ENCODE measurements at places on chromosomes 3 and 15.

GRCh38 chr3:62873761-62874710, 1.2 kb downstream of the CADPS start:
- peak; percentile 89 for DNase-seq

- no peak for DNase-seq
Observed at GRCh38 chr15:91917686-91918360, 64.3 kb downstream of the SLCO3A1 start.

- DNase-seq: no peak
Observed at GRCh38 chr3:12620305-12620704, 43.6 kb downstream of the RAF1 start.

DNA sequence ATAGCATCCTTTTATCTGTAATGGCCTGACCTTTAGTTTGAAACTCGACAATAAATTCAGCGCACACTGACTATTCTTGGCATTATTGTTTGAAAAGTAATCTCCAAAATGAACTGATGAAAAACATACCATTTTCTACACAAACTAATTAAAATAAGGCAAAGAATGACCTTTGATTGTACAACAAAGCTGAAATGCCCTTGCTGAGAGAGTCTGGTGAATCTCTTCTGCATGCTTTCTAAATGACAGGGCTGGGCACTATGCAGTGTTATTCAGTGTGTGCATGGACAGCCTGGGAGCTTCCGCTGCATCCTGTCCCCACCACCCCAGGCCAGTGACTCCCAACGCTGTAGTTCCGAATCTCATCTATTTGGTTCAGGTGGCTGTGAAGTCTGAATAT, 530.8 kb downstream of the FOXP1 start:
- DNase-seq: no peak

Data from WTC11 (cell line).